ENCODE measurements at places on chromosomes 6 and 20.

DNA sequence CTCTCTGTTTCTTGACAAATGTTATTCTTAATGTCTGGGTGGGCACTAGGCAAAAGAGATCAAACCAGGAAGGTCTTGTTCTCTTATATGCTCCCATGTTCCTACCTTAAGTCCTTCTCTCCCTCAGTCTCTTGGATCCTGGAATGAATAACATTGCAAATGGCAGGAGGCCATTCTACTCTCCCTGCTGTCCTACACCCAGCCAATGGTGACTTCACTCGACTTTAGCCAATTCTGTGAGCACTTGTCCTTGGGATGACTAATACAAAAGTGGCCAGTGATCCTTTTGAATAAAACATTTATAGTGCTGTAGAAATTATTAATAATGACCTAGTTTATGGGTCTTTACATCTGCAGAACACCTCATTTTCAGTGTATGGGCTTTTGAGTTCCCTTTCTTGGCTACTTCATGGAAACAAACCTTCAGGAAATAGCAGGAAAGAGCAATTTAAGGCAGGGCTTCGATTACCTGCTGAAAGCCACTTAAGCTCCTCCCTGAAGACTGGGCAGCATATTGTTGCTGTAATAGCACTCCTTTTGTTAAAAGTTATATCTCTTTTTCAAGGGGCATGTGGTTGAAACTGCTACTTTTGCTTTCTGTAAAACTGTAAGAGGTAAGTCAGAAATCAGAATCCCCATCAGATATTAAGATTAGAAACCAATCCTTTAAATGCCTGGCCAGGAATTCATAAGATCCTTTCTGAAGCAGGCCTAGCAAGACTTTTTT is 10.5 kb downstream of the OTOR start:
- no peak for DNase-seq

DNA sequence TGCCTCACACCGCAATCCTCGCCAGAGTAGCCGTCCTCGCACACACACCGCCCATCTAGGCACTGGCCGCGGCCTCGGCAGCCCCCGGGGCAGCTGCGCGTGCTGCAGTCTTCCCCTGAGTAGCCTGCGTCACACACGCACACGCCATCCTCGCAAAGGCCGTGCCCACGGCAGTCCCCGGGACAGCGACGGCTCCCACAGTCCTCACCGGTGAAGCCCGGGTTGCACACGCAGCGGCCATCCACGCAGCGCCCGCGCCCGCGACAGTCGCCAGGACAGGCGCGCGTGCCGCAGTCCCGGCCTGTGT is 13.1 kb downstream of the TNXB start:
- DNase-seq: no peak

- peak; percentile 56 for DNase-seq
Measured at GRCh38 chr6:159969204-159969912, 476 bp downstream of the IGF2R start.

- no peak for DNase-seq
Measured at GRCh38 chr6:6753301-6753700, 164.8 kb downstream of the LY86 start.

DNA sequence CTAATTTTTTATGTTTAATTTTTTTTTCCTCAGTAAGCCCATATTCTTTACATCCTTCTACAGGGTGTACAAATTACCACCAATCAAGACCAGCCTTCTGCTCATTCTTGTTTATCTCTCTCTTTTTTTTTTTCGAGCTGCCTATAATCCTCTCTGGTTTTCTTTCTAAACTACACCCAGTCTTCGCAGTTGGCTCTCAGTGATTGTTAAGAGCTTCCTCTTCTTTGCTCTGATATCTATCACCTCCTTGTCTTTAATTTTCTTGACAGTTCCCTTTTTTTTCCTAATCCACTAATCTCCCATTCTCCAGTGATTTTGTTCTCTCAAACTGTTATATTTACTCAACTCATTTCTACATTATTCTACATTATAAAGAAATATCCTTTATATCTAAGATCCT is 38.5 kb upstream of the PTPRK start:
- DNase-seq: no peak

All from suppressor macrophage (primary cell).